Kidney epithelial cell (primary cell): ENCODE measurements at places on chromosomes 2 and 18. TPM values are rescaled to one million over a fixed set of nuclear protein-coding genes. Genes with fewer than 3 reads are reported as not detected.

KCNF1 gene
- 3.1 TPM in 2 replicates for total RNA-seq

ABCG8 gene
- total RNA-seq = not detected in 2 replicates

- DNase-seq = no peak
Measured at GRCh38 chr2:65122313-65122712, 7.6 kb downstream of the RAB1A start.

DNA sequence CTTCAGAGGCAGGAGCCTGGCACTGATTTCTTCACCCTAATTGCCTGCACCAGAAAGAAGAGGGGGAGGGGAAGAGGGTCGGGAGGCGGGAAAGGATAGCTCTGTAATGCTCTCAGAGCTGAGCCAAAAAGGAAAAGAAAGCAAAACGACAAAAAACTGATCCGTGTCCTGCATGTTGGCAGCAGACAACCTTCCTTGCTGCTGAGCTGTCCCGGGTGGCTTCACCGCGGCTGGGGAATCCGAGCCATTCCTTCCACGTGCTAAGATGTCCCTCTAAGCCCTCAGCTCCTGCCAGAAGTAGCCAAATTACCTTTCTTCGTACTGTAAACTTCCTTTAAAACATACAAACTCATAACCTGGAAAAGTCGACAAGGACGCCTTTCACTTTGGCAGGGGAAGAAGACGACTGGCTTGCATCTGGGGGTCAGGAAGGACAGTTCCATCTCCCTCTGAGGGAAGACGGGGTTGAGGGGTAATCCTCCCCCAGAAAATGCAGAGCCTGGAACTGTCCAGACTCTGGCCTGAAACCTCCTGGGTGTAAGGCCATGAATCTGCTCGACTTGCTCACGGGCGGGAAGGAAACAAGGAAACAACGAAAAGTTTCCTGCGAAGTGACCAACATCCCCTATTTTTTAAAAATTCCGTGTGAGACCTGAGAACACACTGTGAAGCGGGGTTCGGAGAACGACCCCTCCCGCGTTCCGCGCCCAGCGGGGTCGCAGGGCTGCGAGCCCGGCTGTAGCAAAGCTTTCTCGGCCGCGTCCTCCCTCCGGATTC is 7.7 kb downstream of the OTX1 start:
- no peak for DNase-seq

GRCh38 chr2:64374686-64375085 is 79.3 kb upstream of the LGALSL start:
- no peak for DNase-seq

DNA sequence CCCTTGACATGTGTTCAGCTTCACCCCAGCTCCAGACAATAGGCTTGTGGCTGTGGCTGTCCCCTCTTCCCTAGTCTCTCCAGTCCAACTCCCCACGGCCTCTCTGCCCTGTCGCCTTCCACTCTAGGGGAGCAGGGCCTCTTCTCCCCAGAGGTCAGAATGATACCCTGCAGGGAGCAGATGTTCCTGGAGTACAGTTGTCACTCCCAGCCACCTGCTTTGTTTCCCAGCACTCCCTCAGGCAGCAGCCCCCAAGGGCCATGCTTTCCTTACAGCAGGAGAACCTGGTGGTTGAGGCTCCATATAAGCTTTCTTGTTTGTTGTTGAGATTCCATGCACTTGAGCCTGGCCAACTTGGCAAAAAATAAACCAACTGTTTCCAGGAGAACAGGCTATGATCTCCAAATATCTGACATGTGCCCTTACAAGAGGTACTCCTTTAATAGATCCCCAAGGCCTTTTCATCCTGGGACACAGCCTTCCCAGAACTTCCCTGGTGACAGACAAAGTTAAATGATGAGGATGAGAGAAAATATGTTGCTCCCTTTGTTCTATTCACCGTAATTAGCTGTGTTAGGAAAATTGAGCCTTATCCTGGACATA is 45.1 kb downstream of the DPYSL5 start:
- no peak for DNase-seq
